Psoas muscle (tissue), 8 donors: ENCODE measurements at places on chromosomes 5 and 9. TPM values are rescaled to one million over a fixed set of nuclear protein-coding genes. Genes with fewer than 3 reads are reported as not detected.

The HTR1A gene
- total RNA-seq: not detected

The MCTP1 gene
- 5.6 TPM for total RNA-seq

The HRCT1 gene
- 4.9 TPM for total RNA-seq

The TAF11L10 gene
- total RNA-seq: not detected

The USP20 gene
- 17.7 TPM for total RNA-seq

The SAXO1 gene
- total RNA-seq: not detected

The PRLR gene
- total RNA-seq: 0.10 TPM

The NOXA1 gene
- 1.6 TPM for total RNA-seq

DNA sequence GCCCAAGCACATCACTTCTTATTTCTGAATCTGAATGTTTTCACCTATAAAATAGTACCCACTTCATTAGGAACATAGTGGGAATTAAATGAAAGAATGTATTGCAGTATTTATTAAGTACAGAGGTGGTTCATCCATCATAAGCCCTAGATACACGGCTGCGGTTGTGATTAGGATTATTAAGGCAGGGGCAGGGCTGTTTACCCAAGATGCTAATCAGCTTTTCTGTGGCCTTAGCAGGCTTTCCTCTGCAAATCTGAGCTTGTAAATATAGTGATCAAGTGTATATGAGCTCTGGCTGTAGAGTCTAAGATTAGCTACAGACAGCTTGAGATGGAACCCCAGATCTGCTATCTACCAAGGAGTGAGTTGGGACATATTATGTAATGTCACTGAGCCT is 124.1 kb upstream of the ADRA1B start:
- DNase-seq: no peak
- no peaks in the 10 kb centered on the region for H3K27me3 ChIP-seq
- H3K27ac ChIP-seq: no peak overlapping the region
- H3K36me3 ChIP-seq: no peaks in the 10 kb centered on the region
- H3K4me1 ChIP-seq: no peaks in the 10 kb centered on the region
- H3K4me3 ChIP-seq: no peak overlapping the region

GRCh38 chr9:112097712-112098688 is 77.1 kb downstream of the SUSD1 start:
- DNase-seq: peak; percentile 61
- H3K4me1 ChIP-seq: no peaks in the 10 kb centered on the region
- no peaks in the 10 kb centered on the region for H3K27me3 ChIP-seq
- H3K27ac ChIP-seq: no peak overlapping the region
- H3K36me3 ChIP-seq: no peaks in the 10 kb centered on the region
- no peak overlapping the region for H3K4me3 ChIP-seq

DNA sequence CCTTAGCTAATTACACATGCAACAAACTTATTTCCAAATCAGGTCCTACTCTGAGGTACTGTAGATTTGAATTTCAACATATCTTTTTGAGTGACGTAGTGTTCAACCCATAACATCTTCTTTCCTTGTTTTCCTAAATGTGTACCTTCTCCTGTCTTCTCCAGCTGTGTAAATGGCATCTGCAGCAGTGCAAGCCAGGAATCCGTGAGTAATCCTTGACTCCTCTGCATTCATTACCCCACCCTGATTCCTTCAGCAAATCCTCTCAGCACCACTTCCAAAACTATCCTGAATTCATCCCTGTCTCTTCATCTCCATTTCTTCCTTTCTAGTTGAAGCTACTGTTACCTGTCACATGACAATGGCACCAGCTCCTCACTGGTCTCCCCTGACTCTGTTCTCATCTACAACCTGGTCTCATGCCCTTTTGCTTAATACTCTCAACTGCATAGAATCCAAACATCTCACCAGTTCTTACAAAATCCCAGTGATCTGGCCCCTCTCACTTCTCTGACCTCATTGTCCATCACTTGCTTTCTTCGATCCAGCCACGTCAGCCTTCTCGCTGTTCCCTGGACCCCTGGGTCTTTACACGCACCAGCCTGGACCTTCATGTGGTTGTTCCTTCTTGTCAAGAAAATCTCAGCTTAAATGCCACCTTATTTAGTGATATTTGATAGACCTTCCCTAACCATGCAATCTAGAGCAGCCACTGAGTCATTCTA is 14.6 kb upstream of the TRAF1 start:
- H3K27ac ChIP-seq: no peak overlapping the region
- H3K36me3 ChIP-seq: no peaks in the 10 kb centered on the region

DNA sequence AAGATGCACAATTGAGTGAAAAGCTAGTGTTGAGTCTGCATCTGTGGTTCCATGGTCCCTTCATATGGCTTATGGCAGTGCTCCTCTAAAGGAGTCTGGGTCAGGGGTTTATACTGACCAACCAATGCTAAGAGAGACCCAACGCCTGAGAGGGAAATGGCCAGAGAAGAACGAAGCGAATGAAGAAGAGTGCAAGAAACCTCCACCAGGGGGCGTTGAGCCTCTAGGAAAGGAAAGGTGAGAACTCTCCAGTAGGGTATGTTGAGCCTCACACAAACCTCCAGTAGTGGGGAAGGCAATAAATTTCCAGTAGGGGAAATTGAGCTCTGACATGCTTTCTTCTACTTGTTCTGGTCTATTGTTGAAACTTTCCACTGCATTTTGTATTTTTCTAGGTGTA is 470.6 kb downstream of the PRDM9 start:
- DNase-seq: no peak
- no peaks in the 10 kb centered on the region for H3K4me1 ChIP-seq
- H3K4me3 ChIP-seq: no peak overlapping the region
- no peak overlapping the region for H3K27ac ChIP-seq
- no peaks in the 10 kb centered on the region for H3K36me3 ChIP-seq
- no peaks in the 10 kb centered on the region for H3K27me3 ChIP-seq

- H3K27ac ChIP-seq: no peak overlapping the region
- no peaks in the 10 kb centered on the region for H3K27me3 ChIP-seq
- H3K4me1 ChIP-seq: no peaks in the 10 kb centered on the region
- no peak for DNase-seq
- no peak overlapping the region for H3K4me3 ChIP-seq
- no peaks in the 10 kb centered on the region for H3K36me3 ChIP-seq
Observed at GRCh38 chr9:115386963-115387770, 269.2 kb upstream of the TNC start.

DNA sequence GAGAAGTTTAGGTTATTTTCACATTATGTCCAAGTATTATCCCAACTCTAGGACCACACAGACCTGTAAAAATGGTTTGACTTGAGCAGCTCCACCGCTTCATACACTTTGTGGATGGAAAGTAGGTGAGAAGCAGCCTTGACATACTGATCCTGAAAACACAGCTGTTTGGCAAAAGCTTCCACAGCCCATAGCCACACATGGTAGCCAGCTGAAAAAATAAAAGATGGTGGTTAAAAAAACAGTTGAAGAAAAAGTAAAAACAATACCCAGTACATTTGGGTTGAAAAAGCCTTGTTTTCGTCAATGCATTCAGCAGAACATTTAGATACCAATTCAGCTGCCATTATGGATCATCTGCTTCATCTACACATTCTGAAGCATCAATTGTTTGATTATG is 36.7 kb downstream of the GEMIN5 start:
- no peak for DNase-seq
- H3K4me1 ChIP-seq: no peaks in the 10 kb centered on the region
- H3K4me3 ChIP-seq: no peak overlapping the region
- no peak overlapping the region for H3K27ac ChIP-seq

- no peaks in the 10 kb centered on the region for H3K36me3 ChIP-seq
- no peaks in the 10 kb centered on the region for H3K4me1 ChIP-seq
- no peak for DNase-seq
- H3K4me3 ChIP-seq: no peak overlapping the region
- no peaks in the 10 kb centered on the region for H3K27me3 ChIP-seq
Observed at GRCh38 chr9:107067739-107068416, 204.9 kb downstream of the ZNF462 start.

- no peaks in the 10 kb centered on the region for H3K4me1 ChIP-seq
- DNase-seq: no peak
- H3K27ac ChIP-seq: no peak overlapping the region
- no peak overlapping the region for H3K4me3 ChIP-seq
Observed at GRCh38 chr5:80895523-80895922, 64.6 kb upstream of the RASGRF2 start.

DNA sequence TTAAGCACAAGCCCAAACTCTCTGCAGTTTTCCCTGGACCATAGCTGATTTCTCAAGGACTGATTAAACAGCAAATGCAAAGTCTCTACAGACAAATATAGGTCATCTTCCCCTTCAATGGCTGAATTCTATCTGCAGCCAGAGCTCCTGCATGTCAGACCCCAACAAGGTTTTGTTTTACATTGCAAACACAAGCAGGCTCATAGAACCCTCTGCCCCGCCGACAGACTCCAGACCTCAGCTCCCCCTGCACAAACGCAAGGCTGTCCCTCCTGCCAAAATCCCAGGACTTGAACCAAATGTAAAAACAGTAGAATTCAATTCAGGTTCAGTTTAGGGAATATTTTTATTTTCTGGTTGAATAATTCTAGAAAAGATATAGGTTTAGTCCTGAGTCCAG is 526.7 kb upstream of the TRPC7 start:
- H3K4me3 ChIP-seq: no peak overlapping the region
- H3K27ac ChIP-seq: no peak overlapping the region
- no peaks in the 10 kb centered on the region for H3K36me3 ChIP-seq
- H3K27me3 ChIP-seq: no peaks in the 10 kb centered on the region
- DNase-seq: no peak

DNA sequence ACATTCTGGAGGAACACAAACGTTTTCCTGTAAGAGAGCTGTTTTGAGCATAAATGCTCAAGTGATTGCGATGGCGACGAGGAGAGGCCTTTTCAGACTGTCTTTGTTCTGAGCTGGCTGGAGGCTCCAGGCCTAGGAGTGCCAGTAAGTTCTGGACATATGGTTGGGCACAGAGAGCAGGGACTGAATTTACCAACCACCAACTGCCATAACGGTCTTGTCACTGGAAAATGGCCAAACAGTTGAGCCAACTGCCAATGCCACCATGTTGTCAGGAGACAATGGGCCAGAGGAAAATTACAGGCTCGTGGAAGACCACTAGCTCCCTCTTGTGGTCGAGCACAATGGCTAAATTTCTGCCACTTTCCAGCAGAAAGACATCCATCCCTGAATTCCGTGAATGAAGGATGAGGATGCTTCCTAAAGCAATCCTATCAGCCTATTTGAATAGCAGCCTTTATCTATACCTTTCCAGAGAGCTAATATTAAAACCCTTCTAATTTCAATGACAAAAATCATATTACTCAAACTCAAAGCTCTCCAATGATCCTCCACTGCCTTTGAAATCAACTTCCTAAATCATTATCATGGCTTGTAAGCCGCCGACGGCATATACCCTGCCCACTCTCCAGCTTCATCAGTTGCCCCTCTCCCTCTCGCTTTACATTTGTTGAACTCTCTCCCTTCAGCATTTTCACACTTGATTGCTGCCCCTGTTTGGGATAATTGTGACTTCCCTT is 66.9 kb upstream of the GLIS3 start:
- H3K36me3 ChIP-seq: no peaks in the 10 kb centered on the region
- no peaks in the 10 kb centered on the region for H3K27me3 ChIP-seq
- no peak overlapping the region for H3K4me3 ChIP-seq
- no peak overlapping the region for H3K27ac ChIP-seq

DNA sequence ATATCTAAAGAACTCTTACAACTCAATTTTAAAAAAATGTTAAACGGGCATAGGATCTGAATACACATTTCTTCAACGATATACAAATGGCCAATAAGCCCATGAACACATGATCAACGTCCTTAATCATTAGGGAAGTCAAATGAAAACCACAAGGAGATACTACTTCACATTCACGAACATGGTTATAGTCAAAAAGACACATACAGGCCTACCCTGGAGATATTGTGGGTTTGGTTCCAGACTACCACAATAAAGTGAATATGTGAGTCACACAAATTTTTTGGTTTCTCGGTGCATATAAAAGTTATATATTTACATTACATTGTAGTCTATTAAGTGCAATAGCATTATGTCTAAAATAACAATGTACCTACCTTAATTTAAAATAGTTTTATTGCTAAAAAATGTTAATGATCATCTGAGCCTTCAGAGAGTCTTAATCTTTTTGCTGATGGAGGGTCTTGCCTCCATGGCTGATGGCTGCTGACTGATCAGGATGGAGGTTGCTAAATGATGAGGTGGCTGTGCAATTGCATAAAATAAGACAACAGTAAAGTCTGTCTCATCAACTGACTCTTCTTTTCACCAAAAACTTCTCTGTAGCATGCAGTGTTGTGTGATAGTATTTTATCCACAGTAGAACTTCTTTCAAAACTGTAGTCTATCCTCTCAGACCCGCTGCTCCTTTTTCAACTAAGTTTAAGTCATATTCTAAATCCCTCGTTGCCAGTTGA is 15.1 kb downstream of the AK3 start:
- peaks cover 28% of the 10 kb centered on the region for H3K36me3 ChIP-seq
- no peak overlapping the region for H3K27ac ChIP-seq
- no peaks in the 10 kb centered on the region for H3K27me3 ChIP-seq
- no peak overlapping the region for H3K4me3 ChIP-seq
- DNase-seq: no peak

- no peaks in the 10 kb centered on the region for H3K4me1 ChIP-seq
- H3K27ac ChIP-seq: no peak overlapping the region
- no peaks in the 10 kb centered on the region for H3K27me3 ChIP-seq
Observed at GRCh38 chr5:66629446-66629845, 33.3 kb downstream of the MAST4 start.

- DNase-seq: no peak
- no peak overlapping the region for H3K4me3 ChIP-seq
- H3K27ac ChIP-seq: no peak overlapping the region
- no peaks in the 10 kb centered on the region for H3K27me3 ChIP-seq
- H3K36me3 ChIP-seq: no peaks in the 10 kb centered on the region
- no peaks in the 10 kb centered on the region for H3K4me1 ChIP-seq
Observed at GRCh38 chr5:147290261-147290660, 55.4 kb downstream of the STK32A start.

GRCh38 chr5:172370648-172371545 is 83.4 kb downstream of the SH3PXD2B start:
- H3K4me3 ChIP-seq: no peak overlapping the region
- no peaks in the 10 kb centered on the region for H3K36me3 ChIP-seq
- H3K27me3 ChIP-seq: no peaks in the 10 kb centered on the region
- DNase-seq: no peak
- no peak overlapping the region for H3K27ac ChIP-seq

DNA sequence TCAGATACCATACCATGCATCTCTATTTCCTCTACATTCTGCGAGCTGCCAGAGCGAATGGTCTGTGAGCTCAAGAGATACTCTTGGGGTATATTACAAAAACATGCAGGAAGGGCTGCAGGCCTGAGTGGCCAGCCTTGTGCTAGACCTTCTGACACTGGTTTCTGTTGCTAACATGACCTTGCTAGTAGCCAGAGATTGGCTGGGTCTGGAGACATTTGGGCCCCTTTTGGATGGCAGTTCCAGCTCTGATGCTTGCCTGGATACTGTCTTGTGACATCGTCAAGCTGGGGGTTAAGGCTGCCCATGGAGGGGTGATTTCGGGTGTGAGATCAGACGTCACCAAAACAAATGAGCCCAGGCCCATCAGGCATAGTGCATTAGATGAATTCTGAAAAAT is 56.1 kb upstream of the FSTL4 start:
- no peak overlapping the region for H3K4me3 ChIP-seq
- H3K36me3 ChIP-seq: no peaks in the 10 kb centered on the region
- H3K27ac ChIP-seq: no peak overlapping the region
- no peaks in the 10 kb centered on the region for H3K27me3 ChIP-seq

GRCh38 chr5:36442796-36443195 is 141.1 kb upstream of the RANBP3L start:
- no peaks in the 10 kb centered on the region for H3K4me1 ChIP-seq
- no peak for DNase-seq
- no peaks in the 10 kb centered on the region for H3K27me3 ChIP-seq
- no peak overlapping the region for H3K27ac ChIP-seq
